Thoracic aorta (tissue), 2 donors: ENCODE measurements at places on chromosomes 4 and X.

- no peak for DNase-seq
Measured at GRCh38 chr4:106507440-106507839, 138.9 kb upstream of the GIMD1 start.

- DNase-seq, result no peak
Measured at GRCh38 chrX:22383988-22384387, 111.3 kb downstream of the CBLL2 start.

GRCh38 chr4:78863991-78864390 lies 75.2 kb downstream of the PAQR3 start:
- DNase-seq, result no peak

DNA sequence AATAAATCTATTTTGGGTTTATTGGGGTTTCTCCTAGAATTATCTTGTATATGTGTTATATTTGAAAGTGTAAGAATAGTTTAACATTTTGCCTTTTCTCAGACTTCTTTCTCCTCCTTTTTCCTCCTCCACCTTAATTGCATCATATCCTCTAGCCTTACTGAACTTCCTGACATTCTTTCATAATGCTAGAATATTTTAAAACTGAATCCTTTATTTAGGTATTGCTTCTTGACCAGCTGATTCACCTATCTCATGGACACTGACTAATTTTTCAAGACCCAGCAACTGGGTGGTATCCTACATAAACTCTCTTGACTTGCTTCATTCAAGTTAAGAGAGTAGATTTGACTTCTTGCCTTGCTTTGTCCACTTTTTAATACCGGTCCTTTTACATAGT lies 1508.9 kb downstream of the STIM2 start:
- DNase-seq, result no peak

- no peak for DNase-seq
Measured at GRCh38 chr4:168737806-168738172, 240.9 kb downstream of the PALLD start.

GRCh38 chrX:47595716-47596251 lies 13.5 kb downstream of the TIMP1 start:
- no peak for DNase-seq

- no peak for DNase-seq
Measured at GRCh38 chrX:19172741-19173140, 50.5 kb upstream of the ADGRG2 start.

DNA sequence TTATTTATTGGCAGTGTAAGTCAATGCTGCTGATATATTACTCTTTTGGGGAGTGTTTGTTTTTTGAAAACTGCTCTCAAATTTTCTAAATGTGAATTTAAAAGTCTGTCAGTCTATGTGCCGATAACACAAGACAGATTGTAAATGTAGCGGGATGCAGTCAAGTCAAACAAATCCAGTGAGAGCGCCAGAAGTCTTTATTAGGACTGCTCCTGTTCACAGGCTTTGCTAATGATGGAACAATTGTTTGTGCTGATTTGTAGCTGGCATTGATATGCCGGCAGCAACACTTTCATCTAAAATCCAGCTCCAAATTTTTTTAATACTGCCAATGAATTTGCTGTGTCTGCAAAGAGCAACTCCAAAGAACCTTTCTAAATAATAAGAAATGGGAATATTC lies 78.7 kb upstream of the TET2 start:
- no peak for DNase-seq

DNA sequence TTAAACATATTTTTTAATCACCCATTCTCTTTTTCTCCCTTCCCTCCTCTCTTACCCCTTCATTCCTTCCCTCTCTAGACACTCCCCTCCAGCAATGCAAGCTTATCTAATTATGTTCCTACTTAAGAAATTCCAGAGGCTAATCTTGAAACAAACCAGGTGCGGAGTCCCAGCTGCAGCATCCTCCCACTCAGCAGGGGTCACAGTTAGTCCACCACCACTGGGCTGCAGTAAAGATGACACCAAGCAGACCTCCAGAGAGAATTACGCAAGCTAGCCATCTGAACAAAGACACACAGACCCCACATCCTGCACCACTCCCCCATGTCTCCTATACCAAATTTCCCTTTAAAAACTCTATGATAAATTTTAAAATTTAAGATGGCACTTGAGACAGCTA lies 13.9 kb upstream of the SEC24B start:
- no peak for DNase-seq

DNA sequence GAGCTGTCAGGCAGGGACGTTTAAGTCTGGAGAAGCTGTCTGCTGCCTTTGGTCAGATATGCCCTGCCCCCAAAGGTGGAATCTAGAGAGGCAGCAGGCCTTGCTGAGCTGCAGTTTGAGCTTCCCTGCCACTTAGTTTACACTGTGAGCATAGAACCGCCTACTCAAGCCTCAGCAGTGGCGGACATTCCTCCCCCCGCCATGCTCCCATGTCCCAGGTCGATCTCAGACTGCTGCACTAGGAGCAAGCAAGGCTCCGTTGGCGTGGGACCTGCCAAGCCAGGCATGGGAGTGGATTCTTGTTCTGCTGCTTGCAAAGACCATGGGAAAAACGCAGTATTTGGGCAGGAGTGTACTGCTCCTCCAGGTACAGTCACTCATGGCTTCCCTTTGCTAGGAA lies 24.3 kb downstream of the PLK4 start:
- DNase-seq, result no peak

DNA sequence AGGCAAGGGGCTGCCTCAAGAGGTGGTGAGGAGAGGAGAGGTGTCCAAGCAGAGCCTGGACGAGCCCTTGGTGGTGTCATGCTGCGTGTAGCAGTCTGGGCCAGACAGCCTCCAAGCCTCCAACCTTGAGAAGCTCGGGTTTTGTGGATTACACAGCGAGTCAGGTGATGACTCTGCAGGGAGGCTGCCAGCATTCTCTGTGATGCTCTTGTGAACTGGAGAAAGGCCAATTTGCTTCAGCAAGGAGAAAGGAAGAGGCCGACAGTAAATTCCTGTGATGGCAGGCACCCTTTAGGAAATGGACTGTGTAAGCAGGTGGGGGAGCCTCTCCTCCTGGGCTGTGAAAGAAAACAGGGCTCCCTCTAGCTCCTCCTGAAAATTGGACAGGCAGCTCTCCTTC lies 36.0 kb upstream of the CD99L2 start:
- DNase-seq, result no peak

GRCh38 chr4:26819478-26820095 lies 41.1 kb upstream of the STIM2 start:
- DNase-seq, result no peak

GRCh38 chr4:1072830-1073446 lies 40.4 kb downstream of the RNF212 start:
- no peak for DNase-seq

DNA sequence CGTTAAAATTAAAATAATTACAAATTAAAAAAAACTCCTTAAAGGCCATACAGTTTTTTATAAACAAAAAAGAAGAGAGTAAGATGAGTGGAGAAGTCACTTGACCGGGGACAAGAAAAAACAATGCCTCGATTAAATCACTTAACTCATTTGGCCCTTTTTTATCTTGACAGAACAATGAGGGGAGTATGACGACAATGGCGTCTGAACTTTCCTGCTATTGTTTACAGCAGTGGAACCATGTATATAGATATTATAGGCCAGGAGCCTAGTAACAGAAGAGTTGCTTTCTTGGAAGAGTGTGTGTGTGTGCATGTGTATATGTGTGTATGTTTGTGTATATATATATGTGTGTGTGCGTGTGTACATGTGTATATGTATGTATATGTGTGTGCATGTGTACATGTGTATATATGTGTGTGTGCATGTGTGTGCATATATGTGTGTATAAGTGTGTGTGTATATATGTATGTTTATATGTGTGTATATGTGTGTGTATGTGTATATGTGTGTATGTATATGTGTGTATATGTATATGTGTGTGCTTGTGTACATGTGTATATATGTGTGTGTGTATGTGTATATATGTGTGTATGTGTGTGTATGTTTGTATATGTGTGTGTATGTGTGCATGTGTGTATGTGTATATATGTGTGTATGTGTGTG lies 153.4 kb upstream of the FAT1 start:
- DNase-seq, result no peak

DNA sequence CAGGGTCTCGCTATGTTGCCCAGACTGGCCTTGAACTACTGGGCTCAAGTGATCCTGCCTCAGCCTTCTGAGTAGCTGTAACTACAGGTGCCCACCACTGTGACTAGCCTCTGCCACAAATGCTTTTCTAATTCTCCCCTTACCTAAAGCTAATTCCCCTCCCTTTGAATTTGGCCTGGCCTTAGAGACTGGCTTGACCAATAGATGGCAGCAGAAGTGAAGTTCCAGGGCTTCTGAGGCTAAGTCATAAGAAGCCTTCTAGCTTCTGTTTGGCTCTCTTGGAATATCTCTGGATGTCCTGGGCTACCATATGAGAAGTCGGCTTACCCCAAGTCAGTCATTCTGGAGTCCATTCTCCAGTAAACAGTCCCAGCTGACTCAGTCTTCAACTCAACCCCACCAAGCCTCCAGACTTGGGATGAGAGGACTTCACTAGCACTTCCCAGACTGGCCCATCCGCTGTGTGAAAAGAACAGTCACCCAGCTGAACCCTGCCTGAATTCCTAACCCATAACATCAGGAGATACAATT lies 61.0 kb downstream of the HPRT1 start:
- no peak for DNase-seq

- DNase-seq, result no peak
Measured at GRCh38 chr4:40626183-40626990, 3.3 kb downstream of the RBM47 start.

DNA sequence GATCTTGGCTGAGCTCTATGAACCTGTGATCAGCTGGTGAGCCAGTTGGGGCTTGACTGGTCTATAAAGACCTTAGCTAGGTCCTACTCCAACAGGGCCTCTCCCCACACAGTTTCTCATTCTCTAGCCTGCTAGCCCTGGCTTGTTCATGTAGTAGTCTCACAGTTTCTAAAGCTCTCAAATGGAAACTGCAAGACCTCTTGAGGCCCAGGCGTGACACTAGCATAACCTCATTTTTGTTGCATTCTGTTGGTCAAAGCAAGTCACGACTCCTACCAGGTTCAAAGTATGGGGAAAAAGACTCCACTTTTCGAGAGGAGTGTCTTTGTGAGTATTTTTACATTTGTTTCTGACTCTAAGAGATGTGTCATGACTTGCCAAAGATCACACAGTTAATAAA lies 50.9 kb downstream of the CEP44 start:
- DNase-seq, result no peak

DNA sequence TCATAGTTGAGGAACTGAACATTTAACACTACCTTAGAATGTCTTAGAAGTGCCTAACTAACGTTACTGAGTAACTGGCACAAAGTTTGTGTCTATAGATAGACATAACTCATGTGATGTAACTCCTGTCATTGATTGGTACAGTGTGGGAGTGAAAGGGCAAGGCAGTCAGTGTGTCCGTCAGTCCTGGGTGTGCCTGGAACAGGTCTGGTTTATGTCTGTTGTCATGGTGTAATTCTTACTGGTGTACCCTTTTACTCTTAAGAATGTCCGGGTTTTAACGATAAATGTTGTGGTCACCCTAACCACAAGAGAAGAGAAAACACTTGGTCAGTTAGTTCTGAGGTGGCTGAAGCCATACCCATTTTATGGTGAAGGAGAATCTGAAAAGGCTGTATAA lies 93.1 kb upstream of the ESX1 start:
- DNase-seq, result no peak

GRCh38 chrX:153669901-153670731 lies 3.5 kb downstream of the PNCK start:
- no peak for DNase-seq

DNA sequence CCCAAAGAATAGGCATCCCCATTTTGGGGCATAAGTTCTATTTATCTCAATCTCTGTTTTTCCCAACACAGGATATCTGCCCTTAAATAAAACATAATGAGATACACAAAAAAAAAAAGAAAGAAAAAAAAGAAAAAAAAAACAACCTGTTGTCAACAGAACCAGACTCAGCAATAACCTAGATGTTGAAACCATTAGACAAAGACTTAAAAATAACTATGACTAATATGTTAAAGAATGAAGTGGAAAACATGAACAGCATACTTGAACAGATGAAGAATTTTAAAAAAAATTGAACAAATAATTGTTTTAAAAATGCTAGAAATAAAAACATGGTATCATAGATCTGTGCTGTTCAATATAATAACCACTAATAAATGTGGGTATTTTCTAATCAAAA lies 93.4 kb upstream of the RXFP1 start:
- no peak for DNase-seq
